ENCODE measurements at places on chromosomes 1 and 21.

GRCh38 chr1:213008564-213008963, 7.1 kb downstream of the ANGEL2 start:
- no peak for DNase-seq

DNA sequence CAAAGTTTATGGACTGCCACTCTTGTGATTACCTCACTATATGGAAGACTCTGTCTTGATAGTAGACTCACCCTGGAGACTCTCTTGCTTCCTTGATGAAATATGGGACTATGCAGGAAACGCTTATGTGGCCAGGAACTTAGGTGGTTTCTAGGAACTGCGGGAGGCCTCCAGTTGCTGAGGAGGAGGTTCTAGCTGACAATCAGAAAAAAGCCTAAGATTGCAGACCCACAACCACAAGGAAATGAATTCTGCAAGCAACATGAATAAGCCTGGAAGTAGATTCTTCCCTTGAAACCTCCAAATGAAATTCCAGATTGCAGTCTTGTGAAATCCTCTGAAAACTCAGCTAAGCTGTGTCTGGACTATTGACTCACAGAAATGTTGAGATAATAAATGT, 88.9 kb upstream of the COL11A1 start:
- no peak for DNase-seq

DNA sequence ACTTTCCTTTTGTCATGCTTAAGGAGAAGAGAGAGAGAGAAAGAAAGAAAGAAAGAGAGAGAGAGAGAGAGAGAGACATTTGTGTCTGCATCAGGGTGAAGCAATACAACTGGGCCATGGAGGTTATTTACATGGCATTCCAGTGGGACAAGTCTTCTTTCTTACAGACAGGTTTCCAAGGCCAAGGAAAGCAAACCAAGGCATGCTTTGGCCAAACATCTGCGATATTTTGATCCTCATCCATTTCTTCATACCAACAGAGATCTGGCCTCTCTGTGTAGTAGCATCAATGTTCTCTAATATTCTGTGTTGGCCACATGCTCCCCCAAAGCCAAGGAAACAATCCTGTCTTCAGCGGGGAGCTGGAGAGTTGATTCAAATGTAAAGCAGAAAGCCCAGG, 292.1 kb downstream of the SETD4 start:
- DNase-seq = no peak

- DNase-seq = no peak
Observed at GRCh38 chr1:218659911-218660677, 315.0 kb downstream of the TGFB2 start.

DNA sequence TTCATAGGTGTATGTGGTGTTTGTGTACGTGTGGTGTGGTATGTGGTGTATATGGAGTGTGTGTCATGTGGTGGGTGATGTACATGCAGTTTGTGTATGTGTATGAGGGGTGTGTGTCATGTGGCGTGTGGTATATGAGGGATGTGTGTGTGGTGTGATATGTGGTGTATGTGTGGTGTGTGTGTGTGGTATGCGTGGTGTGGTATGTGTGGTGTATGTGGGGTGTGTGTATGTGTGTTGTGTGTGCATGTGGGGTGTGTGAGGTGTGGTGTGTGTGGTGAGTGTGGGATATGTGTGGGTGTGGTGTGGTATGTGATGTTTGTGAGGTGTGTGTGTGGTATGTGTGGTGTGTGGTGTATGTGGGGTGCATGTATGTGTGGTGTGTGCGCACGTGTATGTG, 272.4 kb downstream of the PCP4 start:
- no peak for DNase-seq

DNA sequence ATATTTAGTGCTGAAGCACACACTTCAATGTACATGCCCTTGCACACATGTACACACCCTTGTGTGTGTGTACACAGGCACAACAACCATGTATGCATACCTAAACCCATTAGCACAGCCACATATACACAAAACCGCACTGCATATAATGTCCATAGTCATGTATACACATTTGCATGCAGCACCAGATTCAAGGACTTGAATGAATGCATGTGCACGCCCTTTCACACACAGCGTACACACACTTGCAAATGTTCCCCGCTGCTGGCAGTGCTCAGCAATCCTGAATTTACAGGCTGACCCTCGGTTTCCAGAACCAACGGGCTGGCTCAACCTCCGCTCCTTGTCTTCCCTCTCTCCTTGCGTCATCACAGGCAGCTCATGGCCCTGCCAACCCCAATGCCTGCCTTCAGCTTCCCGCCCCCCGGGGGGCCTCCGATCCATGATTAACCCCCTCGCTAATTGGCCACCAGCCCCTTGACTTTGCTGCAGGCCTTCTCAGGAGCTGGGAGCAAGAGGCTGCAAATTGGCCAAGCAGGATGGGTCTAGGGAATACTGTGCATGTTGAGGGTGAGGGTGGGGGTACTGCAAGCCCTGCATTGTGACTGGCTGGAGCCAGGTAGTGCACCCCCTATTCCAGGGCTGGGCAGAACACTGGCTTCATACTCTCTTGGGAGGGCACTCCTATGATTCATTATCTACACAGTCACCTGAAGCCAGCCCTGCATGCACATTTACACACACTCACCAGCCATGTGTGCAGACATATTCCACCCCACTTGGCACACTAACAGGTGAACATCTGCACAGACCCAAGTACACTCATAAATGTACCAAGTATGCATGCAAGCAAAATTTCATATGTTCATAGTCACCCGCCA, 7.9 kb downstream of the GPR3 start:
- DNase-seq = no peak

- DNase-seq = no peak
Observed at GRCh38 chr1:85934516-85934915, 222.1 kb downstream of the COL24A1 start.

- no peak for DNase-seq
Observed at GRCh38 chr1:94746635-94747525, 73.3 kb upstream of the SLC44A3 start.

DNA sequence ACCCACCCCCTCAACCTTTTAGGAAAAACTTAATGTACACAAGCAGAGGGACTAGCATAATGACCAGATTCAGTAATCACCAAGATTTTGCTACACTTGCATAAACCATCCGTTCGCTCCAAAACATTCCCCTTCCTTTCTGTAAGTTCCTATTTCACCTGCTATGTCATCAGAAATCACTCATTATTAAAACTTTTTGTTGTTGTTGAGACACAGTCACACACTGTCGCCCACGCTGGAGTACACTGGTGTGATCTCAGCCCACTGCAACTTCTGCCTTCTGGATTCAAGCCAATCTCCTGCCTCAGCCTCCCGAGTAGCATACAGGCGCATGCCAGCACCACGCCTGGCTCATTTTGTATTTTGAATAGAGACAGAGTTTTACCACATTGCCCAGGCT, 3.4 kb downstream of the MRPL20 start:
- no peak for DNase-seq

GRCh38 chr21:28657566-28657965, 335.1 kb downstream of the LTN1 start:
- DNase-seq = no peak

- DNase-seq = no peak
Observed at GRCh38 chr1:207429963-207430362, 24.2 kb upstream of the CR2 start.

GRCh38 chr1:170063109-170063826, 11.2 kb downstream of the KIFAP3 start:
- no peak for DNase-seq

DNA sequence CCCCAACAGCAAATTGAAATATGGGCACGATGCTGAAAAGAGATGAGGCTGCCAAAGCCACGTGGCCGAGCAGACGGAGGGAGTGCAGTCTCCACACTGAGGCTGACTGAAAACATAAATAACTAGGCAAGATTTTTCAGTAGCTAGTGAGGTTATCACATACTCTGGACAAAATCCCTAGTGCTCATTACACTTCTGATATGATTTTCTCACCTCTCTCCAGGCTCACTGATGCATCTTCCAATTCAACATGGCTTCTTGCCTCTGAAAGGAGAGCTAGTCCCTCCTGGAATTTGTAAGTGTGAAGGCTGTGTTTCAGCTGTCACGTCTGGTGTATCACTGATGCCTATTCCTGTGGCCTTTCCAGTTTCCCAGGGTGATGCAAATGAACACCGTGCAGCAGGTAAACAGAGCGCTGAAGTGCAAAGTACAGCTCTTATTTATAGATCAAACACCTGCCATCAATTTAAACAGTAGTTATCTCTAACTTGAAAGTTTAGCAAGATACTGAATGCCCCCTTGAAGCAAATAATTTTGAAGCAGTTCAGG, 656.1 kb downstream of the KIF26B start:
- DNase-seq = no peak

DNA sequence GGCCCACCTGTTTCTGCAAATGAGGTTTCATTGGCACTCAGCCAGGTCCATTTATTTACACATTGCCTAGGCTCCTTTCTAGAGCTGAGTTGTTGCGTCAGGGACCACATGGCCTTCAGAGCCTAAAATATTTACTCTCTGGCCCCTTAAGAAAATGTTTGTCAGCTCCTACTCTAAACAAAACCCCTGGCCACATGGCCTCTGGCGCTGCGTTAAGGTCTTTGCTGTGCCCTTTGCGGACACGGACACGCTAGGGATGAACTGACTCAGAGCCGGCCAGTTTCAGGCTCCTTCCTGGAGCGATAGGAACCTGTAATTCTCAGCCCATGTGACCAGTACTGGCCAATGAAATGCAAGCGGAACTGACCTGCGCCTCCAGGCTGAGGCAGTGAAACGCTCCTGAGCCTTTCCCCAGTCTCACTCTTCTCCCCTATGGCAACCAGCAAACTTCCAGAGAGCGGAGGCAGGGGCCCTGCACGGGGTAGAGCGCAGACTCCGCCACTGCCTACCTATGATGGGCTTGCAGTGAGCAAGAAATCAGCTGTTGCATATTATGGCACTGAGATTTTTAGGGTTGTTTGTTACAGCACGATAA, 160.3 kb downstream of the ETS2 start:
- no peak for DNase-seq

- DNase-seq = no peak
Observed at GRCh38 chr1:237887542-237887941, 3.2 kb downstream of the ZP4 start.

DNA sequence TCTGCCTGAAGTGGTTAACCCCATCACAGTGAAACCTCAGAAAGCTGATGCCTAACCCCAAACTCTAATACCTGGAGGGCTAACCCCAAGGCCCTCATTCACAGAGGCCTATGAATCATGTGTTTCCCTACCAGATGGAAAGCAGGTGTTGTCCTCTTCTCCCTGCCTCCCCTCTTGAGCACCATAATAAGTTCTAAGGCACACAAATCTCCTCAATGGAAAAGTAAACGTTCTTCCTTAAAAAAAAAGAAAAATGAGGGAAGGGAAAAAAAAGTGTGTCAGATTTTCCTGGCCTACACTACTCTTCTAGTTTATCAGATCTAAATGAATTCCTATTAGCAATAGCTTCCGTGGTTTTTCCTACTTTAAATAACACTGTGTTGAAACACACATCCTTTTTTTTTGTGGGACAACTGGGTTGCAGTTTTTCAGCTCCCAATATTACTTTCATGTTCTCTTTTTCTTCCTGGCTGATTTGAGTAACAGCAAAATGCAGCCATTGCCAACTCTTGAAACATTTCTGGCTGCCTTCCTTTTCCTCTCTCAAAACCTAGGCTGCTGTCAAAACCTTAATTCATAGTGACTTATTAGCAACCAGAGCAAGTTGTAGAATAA, 43.2 kb downstream of the SLC44A3 start:
- no peak for DNase-seq

DNA sequence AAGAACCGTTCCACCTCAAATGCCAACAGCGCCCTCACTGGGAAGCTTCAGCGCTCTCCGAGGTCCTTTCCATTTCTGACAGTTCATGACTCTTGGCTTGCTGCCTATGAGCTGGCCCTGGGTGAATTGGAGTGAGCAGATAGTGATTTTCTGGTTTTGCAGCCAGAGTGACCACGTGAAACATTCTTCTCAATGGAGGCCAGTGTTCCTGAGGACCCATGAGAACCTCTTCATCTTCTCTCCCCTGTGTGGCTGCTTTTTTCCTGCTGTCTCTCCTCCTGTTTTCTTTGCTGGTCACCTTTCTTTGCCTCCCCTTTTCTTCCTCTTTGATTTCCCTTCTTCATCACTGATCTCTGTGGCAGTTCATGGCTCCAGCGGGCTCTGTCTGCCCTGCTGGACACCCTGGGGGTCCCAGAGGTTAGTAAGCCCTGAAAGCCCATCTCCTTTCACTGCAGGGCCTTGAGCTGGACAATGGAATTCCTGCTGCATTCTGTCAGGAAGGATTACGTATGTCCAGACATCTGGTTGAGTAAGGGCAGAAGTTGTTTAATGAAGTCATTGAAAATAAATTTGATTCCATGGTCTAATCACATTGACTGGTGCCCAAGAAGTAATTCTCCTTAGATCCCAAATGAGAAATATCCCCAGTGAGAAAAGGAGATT, 29.9 kb downstream of the VASH2 start:
- no peak for DNase-seq

DNA sequence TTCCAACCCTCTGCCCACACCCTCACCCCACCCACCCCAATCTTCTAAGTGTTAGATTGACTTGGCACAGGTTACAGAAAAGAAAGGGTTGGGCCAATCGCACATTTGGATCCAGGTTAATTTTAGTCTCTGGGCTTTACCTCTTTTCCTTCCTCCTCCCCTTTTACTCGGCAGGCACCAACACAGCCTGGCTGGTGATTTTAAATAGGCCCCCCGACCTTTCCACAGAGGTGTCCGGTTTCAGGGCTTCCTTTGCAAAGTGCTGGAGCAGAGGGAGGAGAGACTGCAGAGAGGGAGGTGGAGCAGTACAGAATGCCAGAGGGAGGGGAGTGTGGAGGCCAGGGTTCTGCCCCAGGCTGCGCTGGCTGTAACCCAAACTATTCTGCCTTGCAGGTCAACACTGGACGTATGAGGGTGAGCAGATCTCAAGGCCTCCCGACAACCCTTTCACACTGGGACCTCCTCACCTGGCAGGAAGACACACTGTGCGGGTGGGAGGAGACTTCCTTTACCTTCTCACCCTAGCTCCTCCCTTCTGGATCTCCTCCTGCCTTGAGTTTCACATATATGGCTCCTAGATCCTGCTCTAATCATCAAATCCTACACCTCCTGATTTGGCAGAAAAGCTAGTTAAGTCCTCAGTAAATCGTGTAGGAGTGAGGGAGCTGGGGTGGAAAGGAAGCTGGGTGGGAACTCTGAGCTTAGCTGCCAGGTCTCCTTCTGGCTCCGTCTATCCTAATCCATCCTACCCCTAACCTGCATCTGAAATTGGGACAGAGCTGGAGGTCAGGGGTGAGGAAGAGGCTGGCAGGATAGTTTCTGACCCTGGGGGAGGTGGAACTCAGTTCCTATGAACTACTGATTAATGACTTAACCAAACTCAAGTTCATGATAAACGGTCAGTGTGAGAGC, 2.4 kb downstream of the CA14 start:
- no peak for DNase-seq

- no peak for DNase-seq
Observed at GRCh38 chr1:54479841-54480524, 68.0 kb upstream of the ACOT11 start.

GRCh38 chr21:34073749-34074282, 438 bp downstream of the MRPS6 start:
- DNase-seq = no peak

DNA sequence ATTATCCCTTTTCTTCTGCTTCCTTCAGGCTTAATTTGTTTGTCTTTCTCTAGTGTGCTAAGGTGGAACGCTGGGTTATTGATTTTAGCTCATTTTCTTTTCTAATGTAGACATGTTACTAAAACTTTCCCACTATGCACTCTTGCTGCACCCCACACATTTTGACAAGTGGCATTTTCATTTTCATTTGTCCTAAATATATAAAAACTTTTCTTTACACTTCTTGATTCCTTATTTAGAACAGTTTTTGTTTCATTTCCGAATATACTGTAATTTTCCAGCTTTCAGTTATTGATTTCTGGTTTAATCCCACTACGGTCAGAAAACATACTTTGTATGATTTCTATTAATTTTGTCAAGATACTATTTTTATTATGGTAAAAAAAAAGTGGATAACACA, 25.3 kb downstream of the SH3BP5L start:
- DNase-seq = no peak
